MCF 10A (cell line): ENCODE measurements at places on chromosomes 2 and 18. TPM values are rescaled to one million over a fixed set of nuclear protein-coding genes. Genes with fewer than 3 reads are reported as not detected.

Gene CHRND
- not detected in 2 replicates for total RNA-seq

Gene HOXD13
- total RNA-seq: not detected in 2 replicates

Gene ERICH2
- total RNA-seq: 7.2 and 22.4 TPM in 2 replicates

- no peak for DNase-seq
These were observed 54.4 kb downstream of the CRIM1 start for GRCh38 chr2:36409935-36410334.

DNA sequence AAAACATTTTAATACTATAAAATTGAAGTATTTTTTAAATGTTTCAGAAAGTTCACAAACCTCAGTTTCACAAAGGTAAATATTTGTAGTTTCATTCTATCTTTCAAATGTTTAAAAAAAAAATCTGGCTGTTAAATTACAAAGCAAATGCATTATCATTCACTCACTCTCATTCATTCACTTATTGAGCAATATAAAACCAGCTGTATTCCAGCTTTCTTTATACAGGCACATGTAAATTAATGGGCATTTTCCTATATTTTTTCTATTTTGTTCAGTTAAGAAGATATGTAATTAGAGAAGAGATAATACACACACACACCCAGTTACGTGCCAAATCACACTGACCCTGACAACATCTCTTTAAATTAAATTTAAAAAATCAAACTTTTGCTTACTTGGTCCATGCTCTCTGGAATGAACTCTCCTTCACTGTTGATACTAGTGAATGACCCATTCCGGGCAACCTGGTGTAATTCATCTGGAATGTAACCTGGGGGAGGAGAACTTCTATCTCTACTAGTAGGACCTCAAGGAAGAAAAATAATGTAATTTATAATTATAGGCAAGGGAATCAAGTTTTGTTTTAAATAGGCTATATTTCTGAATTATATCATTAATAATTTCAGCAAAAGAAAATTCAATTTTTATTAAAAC lies 32.5 kb upstream of the ERCC3 start:
- DNase-seq: peak; percentile 2

GRCh38 chr2:142992840-142993239 lies 115.4 kb downstream of the KYNU start:
- no peak for DNase-seq

- no peak for DNase-seq
These were observed 288.1 kb upstream of the CELF4 start for GRCh38 chr18:37853706-37854105.

GRCh38 chr2:128424406-128425171 lies 105.9 kb upstream of the HS6ST1 start:
- no peak for DNase-seq

DNA sequence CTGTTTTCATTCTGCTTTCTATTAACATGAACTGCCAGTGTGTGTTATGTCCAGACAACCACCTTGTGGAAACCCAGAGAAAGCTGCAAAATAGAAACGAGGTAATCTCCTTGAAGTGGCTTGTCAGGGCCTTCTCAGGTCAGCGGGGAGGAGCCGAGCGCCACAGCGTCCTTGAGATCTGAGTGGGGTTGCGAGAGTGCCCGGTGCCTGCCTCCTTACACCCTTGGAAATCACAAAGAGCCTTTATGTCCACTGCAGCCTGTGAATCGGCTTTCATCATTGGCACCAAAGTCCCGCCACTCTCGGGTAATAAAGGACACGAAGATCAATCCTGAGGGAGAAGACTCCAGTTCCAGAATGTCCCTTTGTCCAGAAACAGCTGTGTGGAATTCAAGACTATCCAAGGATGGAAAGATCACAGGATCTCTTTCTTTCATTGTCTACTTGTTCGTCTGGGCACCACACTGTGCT lies 135.2 kb downstream of the HRH4 start:
- DNase-seq: no peak
